Neural progenitor cell (in vitro differentiated cells): ENCODE measurements at places on chromosomes 4 and X. TPM values are rescaled to one million over a fixed set of nuclear protein-coding genes. Genes with fewer than 3 reads are reported as not detected.

PRSS48 gene
- not detected in 2 replicates for total RNA-seq

TCEAL2 gene
- total RNA-seq: 12.9 and 19.8 TPM in 2 replicates

GLUD2 gene
- 7.5 and 8.9 TPM in 2 replicates for total RNA-seq

AMMECR1 gene
- total RNA-seq: 15.0 and 20.3 TPM in 2 replicates

DNA sequence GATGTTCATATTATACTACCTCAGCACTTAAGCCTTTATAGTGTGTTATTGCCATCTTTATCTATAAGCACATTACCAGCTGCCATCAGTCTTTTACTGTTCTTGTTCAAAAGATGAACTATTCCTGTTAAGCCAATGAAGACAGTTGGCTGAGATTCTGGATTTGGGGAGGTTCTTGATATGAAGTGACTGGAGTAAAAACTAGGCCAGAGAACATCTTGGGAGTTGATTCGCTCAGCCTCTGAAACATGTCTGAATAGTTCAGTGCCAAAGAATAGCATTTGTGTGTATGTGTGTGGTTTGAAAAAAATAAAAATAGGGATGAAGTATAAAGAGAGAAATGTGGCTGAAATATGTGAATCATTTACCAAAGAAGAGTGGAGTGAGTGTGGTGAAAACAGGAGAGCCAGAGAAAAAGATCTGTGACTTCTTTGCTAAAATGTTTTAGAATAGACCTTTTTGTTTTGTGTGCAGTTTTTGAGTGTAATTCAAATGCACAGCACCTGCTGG is 15.2 kb downstream of the EXOC1 start:
- no peaks in the 10 kb centered on the region for H3K4me1 ChIP-seq
- H3K4me3 ChIP-seq: no peak overlapping the region
- no peak overlapping the region for H3K27ac ChIP-seq
- H3K36me3 ChIP-seq: peaks cover 10% of the 10 kb centered on the region
- H3K27me3 ChIP-seq: no peaks in the 10 kb centered on the region

DNA sequence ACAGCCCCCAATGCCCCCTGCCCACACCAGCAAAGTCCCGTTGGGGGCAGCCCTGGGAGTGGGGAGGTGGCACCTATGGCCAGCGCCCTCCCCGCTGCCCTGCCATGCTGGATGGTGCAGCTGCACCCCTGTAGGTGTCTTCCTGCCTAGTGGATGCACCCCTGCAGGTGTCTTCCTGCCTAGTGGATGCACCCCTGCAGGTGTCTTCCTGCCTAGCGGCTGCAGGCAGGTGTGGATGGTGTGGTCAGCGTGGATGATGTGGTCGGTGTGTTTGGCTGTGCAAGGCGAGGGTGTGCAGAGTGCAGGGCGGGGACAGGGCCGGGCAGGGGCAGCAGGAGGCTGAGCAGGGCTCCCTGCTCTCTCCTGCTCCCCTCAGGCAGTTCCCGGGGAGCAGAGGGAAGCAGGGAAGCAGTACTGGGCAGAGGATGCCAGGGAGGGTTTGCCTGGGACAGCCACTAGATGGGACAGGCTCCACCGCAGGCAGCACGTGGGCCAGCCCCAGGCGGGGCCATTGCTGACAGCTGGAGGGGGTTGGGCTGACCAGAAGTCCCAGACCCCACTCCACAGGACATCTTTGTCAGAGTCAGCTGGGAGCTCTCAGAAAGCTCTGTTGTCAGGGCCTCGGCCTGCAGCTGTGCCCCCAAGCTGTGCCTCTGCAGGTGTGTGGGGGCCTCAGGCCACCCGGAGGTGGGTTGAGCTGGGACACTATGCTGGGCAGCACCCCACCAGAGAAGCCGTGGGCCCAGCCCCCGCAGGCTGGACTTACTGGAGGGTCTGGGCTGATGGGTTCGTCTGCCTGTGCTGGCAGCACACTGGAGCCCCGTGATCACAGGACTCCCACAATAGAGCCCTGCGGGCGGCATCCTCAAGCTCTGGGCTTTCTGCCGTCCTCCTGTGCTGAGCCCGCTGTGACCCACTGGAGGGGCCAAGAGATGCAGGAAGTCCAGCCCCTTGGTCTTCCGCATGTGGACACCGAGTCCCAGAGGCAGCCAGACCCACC is 23.7 kb downstream of the DOK7 start:
- H3K36me3 ChIP-seq: no peaks in the 10 kb centered on the region
- peaks cover 90% of the 10 kb centered on the region for H3K27me3 ChIP-seq
- no peak overlapping the region for H3K4me3 ChIP-seq

GRCh38 chrX:104670051-104670450 is 104.1 kb downstream of the IL1RAPL2 start:
- H3K4me1 ChIP-seq: no peaks in the 10 kb centered on the region
- DNase-seq: no peak
- H3K27me3 ChIP-seq: no peaks in the 10 kb centered on the region
- H3K36me3 ChIP-seq: no peaks in the 10 kb centered on the region

DNA sequence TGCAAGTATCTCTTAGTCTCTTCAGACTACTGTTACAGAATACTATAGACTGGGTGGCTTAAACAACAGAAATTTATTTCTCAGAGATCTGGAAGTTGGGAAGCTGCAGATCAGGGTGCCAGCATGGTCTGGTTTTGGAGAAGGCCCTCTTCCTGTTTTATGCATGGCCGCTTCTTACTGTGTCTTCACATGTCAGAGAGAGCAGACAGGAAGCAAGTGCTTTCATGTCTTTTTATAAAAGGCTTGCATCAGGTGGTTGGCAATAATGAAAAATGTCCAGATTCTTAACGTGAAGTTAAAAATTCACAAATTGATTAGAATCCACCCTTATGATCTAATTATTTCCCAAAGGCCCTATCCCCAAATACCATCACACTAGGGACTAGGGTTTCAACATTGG is 284.9 kb downstream of the RPA4 start:
- H3K27me3 ChIP-seq: no peaks in the 10 kb centered on the region
- no peaks in the 10 kb centered on the region for H3K36me3 ChIP-seq
- no peak overlapping the region for H3K4me3 ChIP-seq
- no peak overlapping the region for H3K27ac ChIP-seq
- no peaks in the 10 kb centered on the region for H3K4me1 ChIP-seq

DNA sequence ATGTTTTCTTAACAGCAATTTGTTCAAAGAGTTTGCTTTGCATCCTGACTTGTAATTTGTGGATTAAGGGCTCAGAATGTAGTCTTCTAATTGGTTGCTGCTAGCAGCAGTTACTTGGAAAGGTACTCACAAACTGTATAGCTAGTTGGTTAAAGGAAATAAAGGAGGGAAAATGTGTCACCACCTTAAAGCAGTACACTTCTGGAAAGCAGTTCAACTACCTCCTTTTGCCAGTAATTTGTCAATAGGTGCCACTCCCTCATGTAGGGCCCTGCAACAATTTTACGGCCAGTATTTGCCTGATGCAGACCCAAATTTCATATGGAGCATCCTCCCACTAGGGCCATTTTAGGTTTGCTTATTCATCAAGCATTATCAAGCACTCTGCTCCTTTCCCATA is 20.8 kb downstream of the AMOT start:
- H3K27me3 ChIP-seq: no peaks in the 10 kb centered on the region
- DNase-seq: no peak
- H3K4me1 ChIP-seq: peaks cover 17% of the 10 kb centered on the region
- no peak overlapping the region for H3K4me3 ChIP-seq
- no peaks in the 10 kb centered on the region for H3K36me3 ChIP-seq

GRCh38 chrX:107676559-107677378 is 48.5 kb downstream of the PRPS1 start:
- no peak overlapping the region for H3K27ac ChIP-seq
- no peak overlapping the region for H3K4me3 ChIP-seq
- H3K27me3 ChIP-seq: no peaks in the 10 kb centered on the region

DNA sequence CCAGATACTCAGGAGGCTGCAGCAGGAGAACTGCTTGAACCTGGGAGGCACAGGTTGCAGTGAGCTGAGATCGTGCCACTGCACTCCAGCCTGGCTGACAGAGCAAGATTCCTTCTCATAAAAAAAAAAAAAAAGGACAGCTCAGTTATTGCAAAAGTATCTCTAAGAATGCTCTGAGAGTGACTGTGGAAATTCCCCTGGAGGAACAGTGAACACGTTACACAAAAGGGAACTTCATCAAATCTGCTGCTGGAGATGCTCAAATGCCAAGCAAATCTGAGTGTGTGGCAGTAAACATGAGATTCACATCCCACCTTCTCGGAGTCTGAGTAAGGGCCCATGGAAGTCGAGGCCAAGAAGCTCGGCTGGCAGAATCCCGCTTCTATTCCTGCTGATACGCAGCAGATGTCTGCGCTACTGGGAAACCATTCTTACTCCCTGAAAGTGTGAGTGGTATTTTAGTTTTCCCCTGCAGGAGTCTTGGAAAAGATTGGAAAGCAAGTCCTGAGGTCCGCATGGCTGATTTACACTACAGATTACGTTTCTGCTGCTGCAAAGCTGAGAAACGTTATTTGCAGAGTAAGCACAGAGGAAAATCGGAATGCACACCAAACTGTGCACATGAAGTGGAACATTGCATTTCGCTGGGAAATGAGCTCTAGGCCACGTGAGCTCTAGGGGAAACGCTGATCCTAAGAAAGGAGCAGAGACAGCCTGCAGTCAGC is 162.9 kb downstream of the NSUN7 start:
- peaks cover 10% of the 10 kb centered on the region for H3K4me1 ChIP-seq
- H3K36me3 ChIP-seq: no peaks in the 10 kb centered on the region
- no peak overlapping the region for H3K27ac ChIP-seq
- no peak for DNase-seq
- H3K27me3 ChIP-seq: no peaks in the 10 kb centered on the region

GRCh38 chrX:16445166-16445752 is 204.7 kb upstream of the S100G start:
- H3K27me3 ChIP-seq: no peaks in the 10 kb centered on the region
- no peaks in the 10 kb centered on the region for H3K36me3 ChIP-seq
- H3K4me3 ChIP-seq: no peak overlapping the region
- H3K27ac ChIP-seq: no peak overlapping the region
- peak; percentile 70 for DNase-seq
